ENCODE measurements at places on chromosomes 1 and 21.

DNA sequence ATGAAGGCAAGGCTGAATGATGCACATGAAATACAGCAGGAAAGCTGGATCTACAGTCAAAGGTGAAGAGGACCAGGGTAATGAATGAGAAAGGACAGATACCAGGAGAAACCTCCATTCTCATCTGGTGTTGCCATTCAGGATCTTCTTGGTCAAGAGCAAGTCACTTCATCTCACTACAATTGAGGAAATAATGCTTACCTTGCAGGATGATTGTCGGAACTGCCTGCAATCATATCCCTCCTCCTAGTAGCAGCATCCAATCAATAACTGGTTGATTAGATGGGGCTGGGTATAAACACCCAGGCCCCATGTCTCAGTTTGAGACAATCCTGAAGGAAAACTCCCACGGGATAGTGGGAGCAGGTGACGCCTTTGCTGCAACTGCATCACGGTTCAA lies 194.8 kb upstream of the C8B start:
- no peak for DNase-seq

DNA sequence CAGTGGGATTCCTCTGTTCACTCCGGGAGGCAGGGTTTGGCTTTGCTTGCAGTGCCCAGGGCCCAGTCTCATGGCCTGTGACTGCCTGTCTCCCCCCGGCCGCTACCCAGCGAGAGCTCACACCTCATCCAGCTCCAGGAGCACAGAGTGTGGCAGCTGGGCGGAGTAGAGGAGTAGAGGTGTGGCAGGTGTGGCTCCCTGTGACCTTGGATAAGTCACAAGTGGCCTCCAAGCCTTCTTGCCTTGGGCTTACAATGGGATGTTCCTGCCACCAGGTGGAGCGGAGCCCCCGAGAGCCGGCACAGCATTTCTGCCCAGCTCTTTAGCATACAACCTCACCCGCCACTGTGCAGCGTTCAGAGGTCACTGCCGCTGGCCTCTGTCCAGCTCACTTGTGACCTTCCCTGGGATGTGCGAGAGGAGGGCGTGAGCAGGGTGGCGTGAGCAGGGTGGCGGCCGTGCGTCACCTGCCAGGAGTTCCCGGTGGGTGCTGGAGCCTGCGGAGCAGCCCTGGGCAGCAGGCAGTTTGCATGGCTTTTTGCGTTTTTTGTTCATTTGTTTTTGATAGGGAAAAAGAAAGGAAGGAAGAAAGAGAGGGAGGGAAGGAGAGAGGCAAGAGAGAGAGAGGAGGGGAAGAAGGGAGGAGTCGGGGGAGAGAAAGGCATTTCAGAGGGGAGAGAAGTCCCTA lies 42.4 kb downstream of the CRYAA start:
- no peak for DNase-seq

- no peak for DNase-seq
Measured at GRCh38 chr1:167629681-167630567, at the start of gene RCSD1. Gene RCSD1, plus strand, starts transcription at chr1:167630232. Its CDS starts 192 bp downstream, at chr1:167630424.

DNA sequence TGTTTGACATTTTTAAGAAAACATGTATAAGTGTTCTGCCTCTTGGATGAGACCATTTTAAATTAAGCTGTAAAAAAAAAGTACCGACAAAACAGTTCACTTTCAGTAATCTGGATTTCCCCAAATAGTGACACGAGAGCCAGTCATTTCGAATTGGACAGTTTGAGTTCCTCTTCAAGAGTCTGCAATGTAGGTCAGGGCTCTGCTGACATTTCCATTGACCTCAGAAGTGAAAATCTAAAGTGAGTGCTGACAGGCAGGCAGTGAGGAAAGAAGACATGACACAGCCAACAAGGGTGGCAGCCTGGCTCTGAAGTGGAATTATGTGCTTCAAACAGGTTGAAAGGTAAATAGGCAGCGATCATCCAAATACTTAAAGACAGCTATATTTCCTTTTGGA lies at the start of gene IL23R:
Gene IL23R (plus strand): TSS at position 259 of the 400 bp plus-strand sequence. CDS start 1,667 bp downstream, outside the sequence.
- DNase-seq = no peak
